ENCODE measurements at places on chromosomes 1 and 21.

DNA sequence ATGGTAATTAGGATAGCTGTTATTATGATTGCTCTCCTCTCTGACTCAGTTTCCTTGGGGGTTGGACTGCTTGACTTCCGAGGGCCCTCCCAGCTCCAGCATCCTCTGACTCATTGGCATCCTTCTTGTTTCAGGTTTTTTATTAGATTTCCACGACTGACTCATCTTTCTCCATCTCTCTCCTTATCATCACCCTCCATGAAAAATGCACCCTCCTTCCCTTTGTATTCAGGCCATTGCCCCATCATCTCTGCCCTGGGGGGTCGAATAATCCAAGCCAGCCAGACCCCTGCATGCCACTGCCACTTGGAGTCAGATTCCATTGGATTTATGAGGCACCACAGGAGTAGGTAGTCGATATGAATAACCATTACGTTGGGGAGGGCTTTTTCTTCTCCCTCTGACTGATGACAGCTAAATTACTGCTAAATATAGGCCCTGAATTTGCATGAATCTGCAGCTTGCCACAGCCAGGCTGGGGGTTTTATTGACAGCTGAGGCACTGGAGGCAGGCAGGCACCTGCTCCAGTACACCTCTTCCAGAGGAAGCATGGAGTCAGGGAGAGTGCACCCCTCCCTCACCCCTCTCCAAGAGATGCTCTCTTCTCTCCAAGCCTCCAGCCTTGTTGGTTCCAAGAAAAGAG lies 91.7 kb downstream of the C1orf94 start:
- no peak for DNase-seq

- DNase-seq: no peak
Measured at GRCh38 chr1:52669696-52670095, 28.5 kb downstream of the COA7 start.

GRCh38 chr1:202164271-202165037 lies 4.1 kb upstream of the PTPN7 start:
- DNase-seq: no peak

GRCh38 chr1:90957497-90957896 lies 64.3 kb downstream of the ZNF644 start:
- DNase-seq: no peak

DNA sequence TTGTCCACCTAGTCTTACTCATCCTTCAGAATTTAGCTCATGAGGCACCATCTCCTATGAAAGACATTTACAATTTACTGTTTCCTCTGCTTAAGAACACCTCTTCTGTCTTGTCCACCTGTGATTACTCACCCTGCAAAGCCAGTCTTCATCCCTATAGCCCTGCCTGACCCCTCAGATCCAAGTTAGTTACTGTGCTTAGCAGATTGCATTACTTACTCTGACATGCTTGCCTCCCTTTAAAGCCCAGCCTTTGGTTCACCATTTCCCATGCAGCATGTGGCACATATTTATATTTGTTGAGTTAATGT lies 60.9 kb upstream of the VCAM1 start:
- no peak for DNase-seq

DNA sequence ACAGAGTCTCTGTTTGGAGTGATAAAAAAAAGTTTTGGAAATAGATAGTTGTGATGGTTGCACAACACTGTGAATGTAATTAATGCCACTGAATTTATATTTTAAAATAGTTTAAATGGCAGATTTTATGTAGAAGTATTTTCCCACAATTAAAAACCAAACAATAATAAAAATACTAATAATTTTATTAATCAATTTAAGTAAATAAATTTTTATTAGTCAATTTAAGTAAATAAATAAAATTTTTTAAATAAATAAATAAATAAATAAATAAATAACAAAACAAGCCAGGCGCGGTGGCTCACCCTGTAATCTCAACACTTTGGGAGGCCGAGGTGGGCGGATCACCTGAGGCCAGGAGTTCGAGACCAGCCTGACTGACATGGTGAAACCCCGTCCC lies 4.9 kb upstream of the KDF1 start:
- DNase-seq: no peak

DNA sequence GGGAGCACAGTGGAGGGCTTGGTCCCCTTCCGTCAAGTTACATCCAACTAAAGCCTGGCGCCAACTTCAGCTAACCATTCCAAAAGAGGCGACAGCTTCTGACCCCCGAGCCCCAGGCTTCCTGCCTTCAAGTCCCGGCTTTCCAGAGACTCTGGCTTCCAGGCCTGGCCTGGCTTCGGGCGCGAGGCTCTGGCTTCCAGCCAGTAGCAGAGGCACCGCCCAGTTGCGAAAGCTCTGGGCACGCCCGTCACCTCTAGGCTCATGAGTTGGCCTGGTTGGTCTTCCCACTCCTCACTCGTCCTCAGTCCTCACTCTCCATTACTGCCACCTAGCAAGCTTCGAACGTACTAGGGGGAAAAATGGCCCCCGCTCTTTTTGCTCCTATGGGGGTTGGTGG lies 30.0 kb upstream of the C1orf185 start:
- no peak for DNase-seq

DNA sequence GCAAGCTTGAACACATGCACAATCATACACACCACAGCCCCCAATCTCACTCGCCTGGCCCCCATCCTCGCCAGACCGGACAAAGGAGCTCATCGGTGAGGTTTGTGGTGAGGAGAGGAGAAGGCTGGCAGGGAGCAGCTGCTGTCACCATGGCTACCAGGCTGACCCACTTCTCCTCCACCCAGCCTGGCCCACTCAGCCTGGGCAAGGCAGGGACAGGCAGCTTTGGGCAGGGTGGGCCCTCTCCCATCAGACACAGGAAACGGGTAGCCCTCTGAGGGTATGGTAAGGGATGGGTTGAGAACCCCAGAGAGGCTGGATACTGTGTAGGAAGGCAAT lies 15.9 kb downstream of the RIMS3 start:
- DNase-seq: no peak

Data from PC-9 (cell line).